ENCODE measurements at places on chromosomes 5 and 9. TPM values are rescaled to one million over a fixed set of nuclear protein-coding genes. Genes with fewer than 3 reads are reported as not detected.

Gene GRM6
- not detected for total RNA-seq

GRCh38 chr9:130893341-130894101 is 3.1 kb downstream of the QRFP start:
- DNase-seq = peak; percentile 72

DNA sequence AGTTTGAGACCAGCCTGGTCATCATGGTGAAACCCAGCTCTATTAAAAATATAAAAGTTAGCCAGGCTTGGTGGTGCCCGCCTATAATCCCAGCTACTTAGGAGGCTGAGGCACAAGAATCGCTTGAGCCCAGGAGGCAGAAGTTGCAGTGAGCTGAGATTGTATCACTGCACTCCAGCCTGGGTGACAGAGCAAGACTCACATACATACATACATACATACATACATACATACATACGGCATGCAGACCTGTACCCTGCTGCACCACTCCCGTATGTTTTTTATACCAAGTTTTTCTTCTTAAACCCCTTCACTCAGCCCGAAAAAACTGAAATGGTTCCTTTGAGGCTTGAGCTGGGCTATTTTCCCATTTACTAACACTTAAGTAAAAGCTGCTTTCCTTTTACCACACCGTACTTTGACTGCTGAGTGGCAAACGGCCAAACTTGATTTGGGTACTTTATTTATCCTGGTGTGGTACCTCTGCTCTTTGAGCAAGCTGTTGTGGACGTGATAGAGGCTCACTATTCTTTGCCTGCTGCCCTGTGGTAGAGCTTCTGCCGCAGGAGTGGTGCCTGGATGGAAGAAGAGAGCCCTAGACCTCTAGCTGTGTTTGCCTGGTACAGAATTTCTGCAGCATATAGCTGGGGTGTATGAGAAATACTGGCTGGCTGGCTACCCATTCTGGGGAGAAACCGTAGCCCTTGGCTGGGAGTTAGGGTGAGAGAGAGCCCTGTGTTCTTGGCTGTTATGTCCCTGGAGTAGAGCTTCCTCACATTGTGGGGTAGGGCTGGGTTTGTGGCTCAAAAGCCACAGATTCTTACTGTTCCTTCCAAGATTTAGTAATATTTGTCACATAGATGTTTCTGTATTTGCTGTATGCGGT is 19.4 kb downstream of the IPO11 start:
- peak; percentile 13 for DNase-seq

DNA sequence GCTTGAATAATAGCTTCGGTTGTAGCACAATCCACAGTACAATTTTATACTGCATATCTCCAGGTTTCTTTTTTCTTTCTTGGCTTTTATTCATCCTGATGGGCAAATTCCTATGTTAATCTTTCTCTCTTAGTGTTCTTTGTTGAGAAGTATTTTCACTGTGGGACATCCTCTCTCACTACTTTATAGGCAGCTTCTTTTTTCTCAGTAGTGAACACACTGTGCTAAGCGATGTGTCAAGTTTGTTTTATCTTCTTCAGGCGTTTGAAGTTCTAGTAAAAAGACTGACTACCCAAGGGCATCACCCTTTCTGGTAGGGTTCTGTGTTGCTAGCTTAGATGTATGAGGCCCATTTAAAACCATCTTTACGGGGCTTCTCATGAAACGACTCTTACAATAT is 182.1 kb downstream of the FAM170A start:
- no peak for DNase-seq

Gene CAVIN4
- total RNA-seq = 182 TPM

GRCh38 chr5:123813264-123813663 is 301.3 kb downstream of the CSNK1G3 start:
- DNase-seq = no peak

DNA sequence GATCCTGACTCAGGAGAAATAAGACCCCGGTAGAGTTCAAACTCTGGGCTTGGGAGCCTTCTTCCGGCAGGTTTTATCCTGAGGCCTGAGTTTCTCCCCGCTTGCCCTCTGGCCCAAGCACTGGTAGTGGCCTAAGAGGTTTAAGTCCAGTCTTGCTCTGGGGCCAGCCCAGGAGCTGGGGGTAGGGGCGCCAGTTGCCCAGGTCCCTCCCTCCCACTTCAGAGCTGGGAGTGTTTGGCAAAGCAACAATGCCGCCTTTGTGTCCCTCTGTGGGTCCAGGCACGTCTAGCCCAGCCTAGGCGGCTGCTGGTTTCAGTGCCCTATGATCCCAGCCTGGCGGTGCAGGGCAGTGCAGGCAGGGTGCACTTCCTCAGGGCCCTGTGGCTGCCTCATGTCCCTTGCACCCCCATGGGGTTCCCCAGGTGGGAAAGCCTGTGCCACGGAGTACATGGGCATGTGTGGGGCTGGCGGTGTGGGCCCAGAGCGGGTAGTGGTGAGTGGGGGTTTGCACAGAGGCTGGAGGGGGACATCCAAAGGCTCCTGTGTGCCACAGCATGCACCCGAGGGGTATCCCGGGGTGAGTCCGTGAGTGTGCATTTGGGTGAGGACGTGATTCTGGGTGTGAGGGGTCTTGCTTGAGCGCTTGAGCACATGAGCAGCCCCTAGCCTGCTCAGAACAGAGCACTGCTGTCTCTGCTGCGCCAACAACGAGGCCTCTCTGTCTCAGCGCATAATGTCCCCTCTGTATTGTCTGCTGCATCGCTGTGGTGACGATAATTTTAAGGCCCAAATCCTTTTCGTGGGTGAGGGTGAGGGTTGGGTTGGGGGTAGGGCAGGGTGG is 61.7 kb upstream of the PSD2 start:
- DNase-seq = peak; percentile 64

Data from muscle of leg (tissue), 16 donors.